ENCODE measurements at places on chromosomes 13 and 19.

DNA sequence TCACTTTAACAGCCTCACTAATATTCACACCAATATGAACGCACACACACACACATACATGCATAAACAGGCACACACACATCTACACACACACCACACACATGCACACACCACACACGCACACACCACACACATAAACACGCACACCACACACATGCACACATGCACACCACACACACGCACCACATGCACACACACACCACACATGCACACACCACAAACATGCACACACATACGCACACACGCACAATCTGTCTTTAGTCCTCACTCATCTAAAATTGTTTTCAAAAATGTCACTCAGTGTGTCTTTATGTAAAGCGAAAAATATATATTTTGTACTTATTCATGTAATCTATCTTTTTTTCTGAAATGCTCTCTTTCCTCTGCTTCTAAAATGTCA, 158.1 kb upstream of the SGCG start:
- DNase-seq = no peak

DNA sequence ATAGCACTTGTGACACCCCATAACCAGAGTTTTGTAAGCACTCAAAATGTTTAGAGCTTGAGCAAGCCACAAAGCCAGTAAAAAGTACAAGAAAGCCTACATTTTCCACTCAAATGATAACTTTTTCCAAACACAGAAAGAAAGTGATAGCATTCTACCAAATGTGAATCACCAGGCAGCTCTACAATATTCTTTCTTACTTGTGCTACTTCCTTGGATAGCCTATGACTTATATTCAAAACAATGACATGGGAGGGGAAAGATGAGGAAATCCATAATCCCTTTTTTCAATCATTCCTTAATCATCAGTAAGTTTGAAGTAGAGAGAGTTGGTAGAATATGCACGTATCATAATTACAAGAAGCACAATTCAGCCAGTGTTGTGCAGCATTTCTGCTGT, 650.8 kb upstream of the PCDH9 start:
- DNase-seq = no peak

GRCh38 chr19:13102666-13103580, at the start of gene LYL1:
LYL1 (minus strand) TSS chr19:13102858; CDS start chr19:13101171, 1,687 bp downstream.
- peak; percentile 95 for DNase-seq

DNA sequence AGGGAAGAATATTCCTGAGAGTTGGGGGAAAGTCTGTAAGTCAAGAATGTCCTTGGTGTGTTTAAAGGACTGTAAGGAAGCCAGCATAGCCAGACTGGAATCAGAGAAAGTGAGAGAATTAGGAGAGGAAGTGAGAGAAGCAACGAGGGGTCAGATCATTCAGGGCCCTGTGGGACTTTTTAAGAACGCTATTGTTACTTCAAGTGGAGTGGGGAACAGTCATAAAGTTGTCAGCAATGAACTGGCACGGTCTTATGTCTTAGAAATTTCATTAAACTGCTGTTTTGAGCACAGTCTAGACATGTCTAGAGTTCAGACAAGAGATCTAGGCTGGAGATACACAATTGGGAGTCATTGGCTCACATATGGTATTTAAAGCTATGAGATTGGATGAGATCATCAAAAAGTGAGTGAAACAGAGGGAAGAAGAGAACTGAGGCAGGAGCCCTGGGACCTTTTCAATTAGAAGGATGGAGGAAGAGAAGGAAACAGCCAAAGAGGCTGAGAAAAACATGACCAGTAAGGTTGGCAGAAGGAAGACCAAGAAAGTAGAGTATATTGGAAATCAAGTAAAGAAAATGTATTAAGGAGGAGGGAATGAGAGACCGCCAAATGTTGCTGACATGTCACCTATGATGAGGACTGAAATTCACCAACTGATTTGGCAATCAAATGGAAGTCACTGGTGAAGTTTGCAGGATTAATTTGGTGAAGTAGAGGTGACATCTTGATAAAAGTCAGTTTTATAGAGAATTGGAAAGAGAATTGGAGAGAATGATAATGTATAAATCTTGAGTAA, 263.5 kb downstream of the GPC5 start:
- DNase-seq = no peak

- no peak for DNase-seq
These were observed 57.8 kb downstream of the GGACT start for GRCh38 chr13:100530671-100531213.

- no peak for DNase-seq
These were observed 301.1 kb downstream of the FGF9 start for GRCh38 chr13:21971662-21972621.

DNA sequence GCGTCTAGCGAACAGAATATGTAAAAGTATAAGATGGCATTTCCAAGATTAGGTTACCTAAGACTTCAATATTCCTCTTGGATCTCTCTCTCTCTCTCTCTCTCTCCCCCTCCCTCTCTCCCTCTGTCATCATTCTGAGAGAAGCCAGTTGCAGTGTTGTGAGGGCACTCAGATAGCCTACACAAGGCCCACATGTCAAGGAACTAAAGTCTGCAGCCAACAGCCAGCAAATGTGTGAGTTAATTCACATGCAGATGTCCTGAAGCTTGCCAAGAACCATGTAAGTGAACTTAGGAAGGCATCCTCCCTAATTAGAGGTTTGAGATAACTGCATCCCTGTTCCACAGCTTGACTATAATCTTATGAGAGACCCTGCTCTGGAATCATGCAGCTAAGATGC, 822.9 kb upstream of the PRR20A start:
- DNase-seq = no peak

GRCh38 chr19:30555075-30555790, 183.0 kb downstream of the ZNF536 start:
- no peak for DNase-seq

- DNase-seq = no peak
These were observed 2.4 kb downstream of the LILRA5 start for GRCh38 chr19:54310543-54310942.

- DNase-seq = no peak
These were observed 11.0 kb downstream of the IFNL1 start for GRCh38 chr19:39307046-39307821.

DNA sequence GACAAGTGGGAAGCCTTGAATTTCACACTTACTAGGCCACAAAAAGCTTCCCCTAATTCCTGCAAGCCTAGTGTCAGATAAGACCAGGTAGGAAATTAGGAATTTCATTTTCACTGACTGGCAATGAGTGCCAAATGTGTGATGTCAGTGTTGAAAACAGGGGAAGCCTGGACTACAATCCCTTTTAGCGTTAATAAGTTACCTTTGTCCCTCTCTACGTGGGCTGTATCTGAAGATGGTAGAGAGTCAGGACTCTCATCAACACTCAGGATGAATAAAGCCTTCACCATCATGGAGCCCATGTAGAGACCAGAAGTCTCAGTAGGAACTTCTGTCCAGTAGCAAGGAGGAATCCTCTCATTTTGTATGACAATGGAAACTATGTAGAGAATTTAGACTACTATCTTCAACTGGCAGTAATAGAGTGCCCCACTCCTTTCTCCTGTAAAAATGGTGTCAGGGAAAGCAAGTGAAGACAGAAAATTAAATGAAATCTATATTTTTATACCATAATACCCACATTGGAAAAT, 324.1 kb upstream of the KLHL1 start:
- no peak for DNase-seq

DNA sequence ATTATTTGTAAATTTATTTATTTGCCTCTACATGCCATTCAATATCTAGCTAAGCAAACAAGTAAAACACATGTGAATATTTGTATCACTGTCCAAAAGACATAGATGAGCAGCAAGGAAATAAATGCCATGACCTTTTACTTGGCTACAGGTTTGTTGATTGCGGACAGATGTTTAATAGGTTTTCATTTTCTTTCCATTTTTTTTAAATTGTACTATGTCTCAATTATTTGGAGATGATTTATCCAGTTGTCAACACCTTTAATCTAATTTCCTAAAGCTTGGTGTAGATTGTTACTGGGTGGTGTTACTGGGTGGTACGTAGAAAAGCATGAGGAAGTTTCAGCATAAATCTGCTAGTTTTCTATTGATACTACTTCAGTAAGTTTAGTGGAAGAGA, 560.6 kb upstream of the SPRY2 start:
- DNase-seq = no peak

GRCh38 chr13:94759120-94759728, 46.9 kb upstream of the SOX21 start:
- no peak for DNase-seq

GRCh38 chr13:45748941-45749759, 47.0 kb downstream of the CBY2 start:
- DNase-seq = no peak

DNA sequence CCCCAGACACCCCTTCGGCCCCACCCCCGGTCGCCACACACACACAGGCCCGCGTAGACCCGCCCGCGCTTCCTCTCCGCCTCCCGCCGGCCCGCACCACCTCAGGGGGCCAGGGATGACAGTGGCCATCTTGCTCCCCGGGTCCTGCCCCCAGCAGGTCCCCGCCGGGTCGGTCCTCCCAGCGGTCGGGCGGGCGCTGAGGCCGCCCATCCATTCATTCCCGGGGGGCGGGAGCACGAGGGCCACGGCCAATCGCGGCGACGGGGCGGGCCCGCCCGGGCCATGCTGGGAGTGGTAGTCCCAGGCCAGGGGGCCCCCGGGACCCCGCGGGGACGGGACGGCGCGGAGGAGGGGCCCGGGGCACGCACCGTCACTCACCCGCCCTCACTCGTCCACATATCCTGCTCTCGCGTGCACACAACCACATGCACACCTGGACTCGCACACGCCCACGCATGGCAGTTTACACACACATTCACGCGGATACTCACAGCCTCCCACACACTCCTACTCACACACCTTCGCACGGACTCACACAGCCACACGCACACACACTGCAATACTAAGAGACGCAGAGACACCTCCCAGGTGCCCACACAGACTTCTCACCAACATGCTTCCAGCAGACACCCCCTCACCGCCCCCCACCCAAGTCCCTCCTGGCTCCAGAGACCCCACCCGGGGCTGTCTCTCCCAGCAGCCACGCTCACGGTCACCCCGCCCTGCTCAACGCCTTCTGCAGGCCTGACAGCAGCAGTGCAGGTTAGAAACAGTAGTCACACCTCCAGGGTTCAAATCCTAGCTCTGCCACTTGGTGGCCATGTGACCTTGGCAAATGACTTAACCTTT, at the start of gene DPF1:
Gene DPF1, minus strand, starts transcription at position 209 of the 849 bp plus-strand sequence. Its CDS starts 80 bp downstream, at position 129.
- peak; percentile 72 for DNase-seq

DNA sequence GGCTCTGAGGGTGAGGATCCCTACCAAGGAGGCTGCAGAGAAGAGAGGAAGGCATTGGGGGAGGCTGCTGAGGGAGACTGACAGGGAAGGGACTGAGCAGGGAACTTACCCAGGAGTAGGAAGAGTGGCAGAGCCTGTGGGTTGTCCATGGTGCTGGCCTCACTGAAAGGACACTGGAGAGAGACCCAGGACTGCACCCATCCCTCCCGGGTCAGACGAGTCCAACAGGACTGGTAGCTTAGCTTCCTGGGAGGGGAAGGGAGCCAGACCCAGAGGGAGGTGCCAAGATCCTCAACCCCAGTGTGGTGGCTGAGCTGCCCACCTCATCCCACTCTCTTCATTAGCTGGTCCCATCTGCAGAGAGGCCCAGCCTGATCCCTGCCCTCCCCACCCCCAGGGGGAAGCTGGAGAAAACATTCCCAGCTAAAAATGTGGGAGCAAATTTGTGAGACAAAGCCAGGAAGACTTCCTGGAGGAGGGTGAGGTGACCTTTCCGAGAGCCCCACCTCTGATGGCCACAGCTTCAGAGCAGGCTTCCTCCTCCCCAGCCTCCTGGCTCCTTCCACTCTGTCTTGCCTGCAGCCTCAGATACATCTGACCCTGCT, at the start of gene VSIG10L:
Gene VSIG10L, minus strand, starts transcription at position 164 of the 605 bp plus-strand sequence. Its CDS starts 15 bp downstream, at position 149.
- DNase-seq = no peak

DNA sequence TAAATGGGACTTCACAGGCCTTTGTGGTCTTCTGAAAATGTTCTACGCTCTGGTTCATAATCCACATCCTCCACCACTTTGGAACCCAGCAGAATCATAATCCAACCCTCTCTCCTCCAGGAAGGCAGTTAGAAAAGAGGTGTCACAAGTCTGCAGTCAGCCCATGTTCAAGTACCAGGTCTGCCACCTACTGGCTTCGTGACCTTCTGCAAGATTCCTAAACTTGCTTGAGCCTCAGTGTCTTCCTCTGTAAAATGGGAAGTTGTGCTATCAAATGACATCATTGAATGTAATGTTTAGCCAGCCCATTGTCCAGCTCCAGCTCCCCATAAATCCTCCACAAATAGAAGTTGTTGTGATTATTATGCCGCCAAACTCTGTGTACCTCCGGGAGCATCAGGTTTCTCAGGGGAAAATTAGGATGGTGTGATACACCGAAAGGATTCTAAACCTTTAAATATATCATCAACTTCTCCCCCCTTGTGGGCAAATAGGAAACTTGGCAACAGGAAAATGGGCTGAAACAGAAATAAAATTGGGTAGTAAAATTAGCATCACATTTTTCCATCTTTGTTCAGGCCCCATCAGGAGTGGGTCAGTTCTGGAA, 109.7 kb downstream of the NUFIP1 start:
- peak; percentile 70 for DNase-seq

DNA sequence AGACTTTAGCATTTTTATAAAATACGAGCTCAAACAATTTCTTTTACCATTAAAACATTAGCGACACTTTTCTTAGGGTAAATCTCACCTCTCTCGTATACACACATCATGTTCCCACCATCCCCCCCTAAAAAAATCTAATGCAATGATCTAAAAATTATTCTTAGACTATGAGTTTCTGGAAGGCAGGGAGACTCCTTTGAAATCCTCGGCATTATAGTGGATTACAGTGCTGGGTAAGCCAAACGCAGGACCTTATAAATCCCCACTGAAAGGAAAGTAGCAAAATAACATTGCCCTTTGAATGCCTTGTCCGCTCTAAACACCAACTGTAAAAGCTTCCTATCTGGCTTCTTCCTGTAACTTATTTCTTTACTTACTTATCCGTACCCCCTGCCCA, 35.0 kb downstream of the NUFIP1 start:
- DNase-seq = no peak

- DNase-seq = no peak
These were observed 1.7 kb downstream of the UBXN6 start for GRCh38 chr19:4455719-4456475.

GRCh38 chr19:49890349-49891311, 6.1 kb downstream of the IL4I1 start:
- no peak for DNase-seq

- DNase-seq = no peak
These were observed 14.8 kb downstream of the TBC1D4 start for GRCh38 chr13:75467040-75467728.

DNA sequence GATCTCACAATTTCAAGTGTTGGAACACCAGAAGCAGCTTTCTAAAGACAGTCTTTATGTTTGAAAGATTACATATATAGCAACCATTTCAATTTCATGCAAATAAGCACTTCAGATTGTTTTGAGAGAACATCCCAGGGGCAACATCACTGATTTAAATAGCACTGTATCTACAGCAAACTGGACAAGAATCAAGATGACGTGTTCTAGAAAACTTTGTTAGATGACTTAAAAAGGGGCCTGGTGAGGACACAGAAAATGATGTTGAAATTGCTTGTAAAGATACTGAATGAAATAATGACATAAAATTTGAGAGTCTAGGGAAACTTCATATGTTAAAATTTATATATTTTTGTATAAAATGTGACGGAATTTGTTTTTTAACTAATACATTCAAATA, 277.1 kb downstream of the KLF12 start:
- no peak for DNase-seq
